CD4-positive, alpha-beta T cell treated with Interleukin-17A for 4 hours (primary cell): ENCODE measurements at places on chromosomes 4 and X.

DNA sequence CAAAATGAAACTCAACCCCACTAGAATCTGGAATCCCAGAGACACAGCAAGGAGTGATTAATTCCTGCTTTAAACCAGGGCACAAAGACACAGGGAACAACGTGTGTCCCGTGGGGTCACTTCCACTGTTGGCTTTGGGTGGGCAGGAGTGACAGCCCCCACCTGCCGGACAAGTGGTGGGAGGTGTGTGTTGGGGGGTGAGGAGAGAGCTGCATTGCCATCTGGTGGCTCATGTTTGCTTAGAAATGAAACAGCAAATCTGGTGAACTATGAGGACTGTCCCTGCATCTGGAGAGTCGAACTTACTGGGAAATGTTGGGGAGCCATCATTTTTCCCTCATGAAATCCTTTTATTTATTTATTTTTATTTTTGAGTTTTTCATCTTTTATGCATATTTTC, 75.9 kb upstream of the AFAP1 start:
- no peak for DNase-seq

DNA sequence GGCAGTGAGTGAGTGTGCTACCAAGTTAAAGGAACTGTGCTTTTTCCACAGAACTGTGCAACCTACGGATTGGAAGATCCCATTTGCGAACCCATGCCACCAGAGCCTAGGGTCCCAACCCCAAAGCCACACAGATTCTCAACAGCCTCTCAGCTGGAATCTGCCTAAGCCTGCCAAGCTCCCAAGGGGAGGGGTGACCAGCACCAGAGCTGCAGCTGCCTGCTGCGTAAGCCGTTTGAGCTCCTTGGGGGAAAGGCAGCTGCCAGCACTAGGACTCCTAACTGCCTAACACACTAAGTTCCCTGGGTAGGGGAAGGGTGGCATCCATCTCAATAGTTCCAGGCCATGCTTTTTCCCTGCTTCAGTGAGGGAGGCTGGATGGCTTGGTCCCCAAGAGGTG, 738.1 kb upstream of the PRKX start:
- DNase-seq, result no peak

DNA sequence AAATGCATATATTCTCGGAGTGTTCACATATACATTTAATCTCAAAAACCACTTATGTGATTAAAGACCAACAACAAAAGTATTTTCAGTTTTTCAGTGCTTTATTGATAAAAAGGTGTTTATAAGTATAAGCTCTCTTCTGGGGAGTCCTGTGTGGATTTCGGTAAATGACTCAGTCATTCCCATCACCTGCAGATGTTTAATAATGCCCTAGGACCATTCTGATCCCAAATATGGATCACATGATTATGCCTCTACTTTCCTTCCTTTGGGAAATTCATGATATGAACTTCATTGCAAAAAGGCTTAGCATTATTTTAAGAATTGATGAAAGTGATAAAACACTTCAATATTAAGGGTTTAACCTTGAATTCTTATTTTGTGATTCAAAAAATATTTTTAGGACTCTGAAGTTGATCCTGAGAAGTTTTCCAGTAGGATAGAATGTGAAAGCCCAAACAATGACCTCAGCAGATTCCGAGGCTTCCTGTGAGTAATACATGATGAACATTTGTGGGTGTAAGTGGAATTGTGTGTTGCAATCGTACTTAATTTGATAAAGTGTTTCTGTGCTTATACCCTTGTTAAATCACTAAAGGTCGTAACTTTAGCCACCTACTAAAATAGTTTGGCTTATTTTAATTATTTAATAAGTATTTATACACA, 40.2 kb downstream of the ATP10D start:
- no peak for DNase-seq

DNA sequence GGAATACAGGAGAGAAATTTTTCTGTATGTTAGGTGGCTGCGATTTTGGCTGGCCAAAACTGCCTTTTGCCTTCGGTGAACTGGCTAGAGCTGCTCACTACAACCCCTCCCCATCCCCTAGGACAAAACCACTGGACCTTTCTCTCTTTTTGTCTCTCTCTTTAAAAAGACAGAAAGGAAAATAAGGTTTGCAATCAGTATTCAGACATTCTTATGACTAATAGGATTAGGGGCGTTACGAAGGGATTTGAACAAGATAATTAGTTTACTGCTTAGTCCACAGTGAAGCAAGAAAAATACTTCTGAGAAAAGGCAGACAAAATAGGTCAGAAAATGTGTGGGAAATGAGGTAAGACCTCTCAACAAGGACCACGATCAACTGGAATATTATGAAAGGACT, 180.4 kb downstream of the SLIT2 start:
- DNase-seq, result no peak

DNA sequence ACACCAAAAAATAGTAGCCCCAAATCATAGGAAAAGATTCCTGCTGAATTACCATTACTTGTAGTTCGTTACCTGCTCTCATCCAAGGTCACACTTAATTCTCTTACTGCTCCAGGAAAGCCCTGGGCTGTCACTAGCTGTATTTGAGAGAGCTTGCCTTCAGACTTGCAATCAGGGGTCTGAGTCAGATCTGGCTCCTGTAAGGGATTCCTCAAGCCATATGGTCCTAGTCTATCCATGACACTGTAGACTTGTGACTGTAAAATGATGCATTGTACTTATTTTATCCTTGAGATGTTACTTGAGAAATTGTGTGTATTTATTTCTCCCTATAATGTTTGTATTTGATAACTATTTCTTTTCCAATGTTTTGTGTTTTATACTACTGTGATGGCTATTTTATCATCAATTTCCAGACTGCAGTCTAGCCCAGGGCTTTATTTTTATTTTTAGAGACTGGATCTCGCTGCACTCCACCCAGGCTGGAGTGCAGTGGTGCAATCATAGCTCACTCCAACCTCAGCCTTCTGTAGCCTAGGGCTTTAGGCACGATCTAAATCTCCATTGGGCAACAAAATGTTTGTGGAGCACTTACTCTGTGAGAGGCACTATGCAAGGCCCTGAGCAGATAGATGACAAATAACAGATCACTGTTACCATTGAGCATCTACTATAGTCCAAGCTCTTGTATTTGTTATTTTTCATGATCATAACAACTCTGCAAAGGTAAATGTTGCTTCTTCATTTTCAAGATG, 24.2 kb downstream of the ERVMER34-1 start:
- DNase-seq, result no peak

- DNase-seq, result no peak
These were observed 685.0 kb downstream of the RAPGEF2 start for GRCh38 chr4:159787901-159788300.

GRCh38 chr4:52643785-52644244, 15.3 kb downstream of the USP46 start:
- DNase-seq, result no peak

GRCh38 chr4:167233685-167234315, 494 bp downstream of the SPOCK3 start:
- DNase-seq, result no peak

DNA sequence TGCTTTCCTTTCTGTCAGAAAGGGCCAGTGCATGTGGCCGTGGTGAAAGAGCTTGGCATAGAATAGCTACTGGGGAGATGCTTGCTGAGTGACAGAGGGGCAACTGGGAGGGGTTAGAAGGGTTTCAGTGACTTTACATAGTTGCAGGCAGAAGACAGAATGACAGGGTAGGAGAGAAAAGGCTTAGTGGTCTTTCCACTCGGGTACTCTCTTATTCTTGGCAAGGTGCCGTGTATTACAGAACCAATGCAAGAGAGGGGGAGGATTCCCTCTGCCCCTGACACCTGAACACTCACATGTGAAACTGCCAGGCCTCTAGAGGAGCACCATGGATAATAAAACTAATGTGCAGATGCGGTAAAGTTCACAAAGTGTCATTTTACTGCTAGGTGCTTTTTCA, 228.2 kb downstream of the MGST2 start:
- no peak for DNase-seq

- no peak for DNase-seq
These were observed 7.3 kb downstream of the CCDC110 start for GRCh38 chr4:185464183-185464582.

- DNase-seq, result no peak
These were observed 60.0 kb upstream of the CYSLTR1 start for GRCh38 chrX:78387364-78387763.

GRCh38 chr4:105414316-105414715, 59.5 kb downstream of the PPA2 start:
- no peak for DNase-seq

GRCh38 chr4:7650606-7651385, 216.1 kb upstream of the PSAPL1 start:
- no peak for DNase-seq

- no peak for DNase-seq
These were observed 22.4 kb downstream of the DCTD start for GRCh38 chr4:182894681-182895275.

GRCh38 chr4:80017125-80017854, 55.7 kb downstream of the ANTXR2 start:
- DNase-seq, result no peak

GRCh38 chr4:145815027-145815612, 123.5 kb downstream of the ZNF827 start:
- no peak for DNase-seq

DNA sequence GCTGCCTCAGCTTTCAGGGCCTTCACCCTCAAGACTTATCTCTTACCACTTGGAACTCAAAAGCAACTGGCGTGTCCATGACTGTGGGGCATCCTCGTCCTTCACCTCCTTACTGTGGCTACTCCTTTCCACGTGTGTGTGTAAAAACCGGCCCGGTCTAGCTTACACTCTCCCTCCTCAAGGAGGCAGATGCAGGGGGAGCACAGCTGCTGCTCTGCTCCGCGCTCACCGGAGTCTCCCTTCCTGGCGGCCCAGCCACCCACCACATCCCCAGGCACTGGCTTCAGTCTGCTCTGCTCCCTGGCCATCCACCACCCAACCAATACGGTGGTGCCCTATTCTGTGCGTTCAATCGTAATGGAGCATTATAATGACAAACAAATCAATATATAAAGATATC, 8.3 kb downstream of the RNF212 start:
- DNase-seq, result no peak

GRCh38 chrX:45070116-45071007, 130.3 kb downstream of the DIPK2B start:
- DNase-seq, result peak; percentile 27

GRCh38 chr4:182736207-182736606, 181.0 kb downstream of the DCTD start:
- DNase-seq, result no peak

DNA sequence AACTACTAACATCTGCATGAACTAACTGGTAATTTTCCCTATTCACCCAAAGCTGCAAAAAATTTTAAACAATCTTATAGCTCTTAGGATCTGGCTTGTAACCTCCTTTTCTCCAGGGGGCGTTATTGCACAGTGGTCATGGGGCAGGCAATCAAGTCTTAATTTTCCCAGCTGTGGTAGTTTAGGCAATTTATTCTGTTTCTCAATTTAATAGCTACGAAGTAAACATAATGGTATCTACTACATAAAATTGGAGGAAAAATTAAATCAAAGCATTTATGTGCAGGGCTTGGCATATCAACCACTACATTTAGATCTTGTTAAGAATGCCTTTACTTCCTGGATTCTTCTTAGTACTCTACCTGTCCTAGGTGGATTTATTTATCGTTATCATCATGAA, 137.4 kb upstream of the GUCY1A1 start:
- no peak for DNase-seq

DNA sequence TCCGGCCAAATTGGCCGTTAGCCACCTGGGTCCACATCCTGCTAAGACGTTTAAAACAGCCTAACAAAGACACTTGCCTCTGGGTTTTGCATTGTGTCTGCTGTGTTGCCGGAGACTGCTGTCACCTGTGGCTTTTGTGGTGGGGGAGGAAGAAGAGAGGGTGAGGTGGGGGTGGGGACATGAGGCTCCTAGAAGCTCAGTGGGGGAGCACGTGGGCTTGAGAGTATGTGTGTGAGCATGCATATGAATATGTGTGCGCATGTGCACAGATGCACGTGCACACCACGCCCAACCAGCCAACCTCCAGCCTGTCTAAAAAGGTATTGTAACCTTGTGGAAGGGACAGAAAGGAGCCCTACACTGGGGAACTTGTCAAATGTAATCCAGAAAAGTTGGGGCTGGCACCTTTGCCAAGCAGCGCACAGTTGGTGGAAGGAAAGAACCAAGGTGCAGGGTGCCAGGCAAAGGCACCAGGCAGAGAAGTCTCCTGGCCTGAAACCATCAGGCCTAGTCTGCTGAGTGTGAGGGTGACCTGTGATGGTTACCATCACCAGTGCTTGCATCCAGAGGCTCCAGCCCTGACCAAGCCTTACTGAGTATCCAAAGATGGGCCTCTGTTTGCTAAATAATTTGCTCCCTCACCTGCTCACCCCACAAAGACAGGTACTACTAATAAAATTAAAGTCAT, 10.1 kb upstream of the SASH3 start:
- DNase-seq, result peak; percentile 87

DNA sequence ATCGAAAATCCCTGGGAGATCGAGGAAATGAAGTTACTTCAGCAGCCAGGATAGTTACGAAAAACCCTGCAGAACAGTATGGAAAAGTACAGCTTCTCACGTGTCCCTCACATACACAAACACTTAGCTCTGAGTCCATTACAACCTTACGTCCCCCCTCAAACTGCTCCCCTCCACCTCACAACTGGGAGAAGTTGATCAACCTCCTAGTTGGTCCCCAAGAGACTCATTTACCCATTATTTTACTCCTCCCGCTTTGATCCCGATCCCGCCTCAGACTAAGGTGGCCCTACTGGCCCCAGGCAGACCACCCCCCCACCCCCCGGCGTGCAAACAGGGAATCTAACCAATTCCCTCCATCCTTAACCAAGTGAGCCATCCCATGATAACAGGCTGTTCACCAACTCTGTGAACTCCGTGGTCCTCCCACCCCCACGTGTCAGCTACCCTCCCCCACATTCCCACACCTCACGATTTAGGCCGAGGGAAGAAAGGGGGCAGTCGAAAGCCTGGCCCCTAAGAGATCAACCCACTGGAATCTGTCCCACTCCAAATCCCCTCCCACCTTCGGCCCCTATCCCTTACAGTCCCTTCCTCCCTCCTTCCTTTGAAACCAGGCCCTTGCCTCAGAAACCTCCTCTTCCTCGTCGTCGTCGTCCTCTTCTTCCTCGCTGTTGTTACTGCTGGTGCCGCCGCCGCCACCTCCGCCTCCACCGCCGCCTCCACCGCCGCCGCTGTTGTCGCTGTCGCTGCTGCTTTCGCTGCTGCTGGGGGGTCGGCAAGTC, 755 bp downstream of the ANKRD17 start:
- DNase-seq, result no peak

DNA sequence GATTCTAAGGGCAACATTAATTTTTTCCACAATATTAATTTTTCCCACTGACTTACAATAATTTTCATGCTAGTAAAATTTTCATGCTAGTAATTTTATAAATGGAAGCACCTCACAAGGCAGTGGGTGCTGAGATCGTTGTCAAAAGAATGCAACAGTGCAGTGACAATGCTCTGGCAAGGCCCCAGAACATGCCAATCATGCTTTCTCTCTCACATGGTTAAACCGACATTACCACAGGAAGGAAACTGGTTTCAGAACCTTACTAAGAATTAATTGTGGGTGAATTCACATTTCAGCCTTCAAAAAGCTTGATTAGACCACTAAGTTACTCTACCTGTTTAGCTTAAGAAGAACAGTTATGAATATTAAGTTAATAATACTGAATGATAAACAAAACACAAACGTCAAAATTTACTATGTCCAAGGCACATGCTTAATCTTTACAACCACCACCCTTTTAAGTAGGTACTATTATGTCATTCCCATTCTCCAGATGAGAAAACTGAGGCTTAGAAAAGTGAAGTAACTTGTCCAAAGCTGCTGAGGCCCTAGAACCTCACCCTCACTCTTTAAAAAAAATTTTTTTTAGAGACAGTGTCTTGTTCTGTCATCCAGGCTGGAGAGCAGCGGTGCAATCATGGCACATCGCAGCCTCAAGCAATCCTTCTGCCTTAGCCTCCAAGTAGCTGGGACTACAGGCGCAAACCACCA, 10.0 kb upstream of the OPHN1 start:
- DNase-seq, result no peak

GRCh38 chr4:138189206-138189605, 52.9 kb downstream of the SLC7A11 start:
- DNase-seq, result no peak
